SK-N-DZ (cell line): ENCODE measurements at places on chromosomes 16 and 17.

DNA sequence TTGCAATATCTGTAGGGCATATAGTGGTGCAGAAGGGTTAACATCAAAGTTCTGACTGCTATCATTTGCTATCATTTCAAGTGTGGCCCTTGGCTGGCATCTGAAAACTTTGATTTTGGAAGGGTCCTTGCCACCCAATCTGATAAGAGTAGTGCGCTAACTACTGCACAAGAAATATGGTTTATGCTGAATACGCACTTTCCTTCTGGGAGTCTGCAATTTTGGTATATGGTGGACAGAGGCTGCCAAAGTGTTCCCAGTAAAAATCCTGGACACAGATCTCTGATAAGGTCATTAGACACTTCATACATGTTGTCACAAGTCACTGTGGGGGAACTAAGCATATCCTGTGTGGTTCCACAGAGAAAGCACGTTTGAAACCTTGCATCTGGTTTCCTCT is 461.6 kb upstream of the CDH11 start:
- no peak for DNase-seq

GRCh38 chr16:22282254-22282892 is 14.8 kb upstream of the POLR3E start:
- DNase-seq, result no peak

DNA sequence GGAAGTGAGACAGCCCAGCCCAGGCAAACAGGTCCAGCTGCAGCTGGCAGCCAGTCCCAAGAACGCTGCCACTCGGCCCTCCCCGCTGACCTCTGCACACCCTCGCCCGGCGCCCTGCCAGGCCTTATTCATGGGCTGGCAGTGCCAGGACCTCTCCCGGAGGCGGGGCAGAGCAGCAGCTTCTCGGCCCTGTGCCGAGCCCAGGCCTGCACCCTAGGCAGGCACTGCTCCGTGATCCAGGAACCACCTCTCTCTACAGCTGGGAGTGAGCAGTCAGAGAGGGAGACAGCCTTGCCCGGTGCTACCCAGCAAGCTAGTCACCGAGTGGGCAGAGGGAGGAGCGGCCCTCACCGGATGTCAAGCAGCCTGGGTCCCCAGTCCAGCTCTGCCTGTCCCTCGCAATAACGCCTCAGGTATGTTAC is 79.9 kb upstream of the CBX4 start:
- DNase-seq, result no peak

GRCh38 chr17:10787306-10788045 is 16.4 kb downstream of the TMEM238L start:
- DNase-seq, result no peak

GRCh38 chr16:50879873-50880695 is 138.2 kb downstream of the CYLD start:
- no peak for DNase-seq

DNA sequence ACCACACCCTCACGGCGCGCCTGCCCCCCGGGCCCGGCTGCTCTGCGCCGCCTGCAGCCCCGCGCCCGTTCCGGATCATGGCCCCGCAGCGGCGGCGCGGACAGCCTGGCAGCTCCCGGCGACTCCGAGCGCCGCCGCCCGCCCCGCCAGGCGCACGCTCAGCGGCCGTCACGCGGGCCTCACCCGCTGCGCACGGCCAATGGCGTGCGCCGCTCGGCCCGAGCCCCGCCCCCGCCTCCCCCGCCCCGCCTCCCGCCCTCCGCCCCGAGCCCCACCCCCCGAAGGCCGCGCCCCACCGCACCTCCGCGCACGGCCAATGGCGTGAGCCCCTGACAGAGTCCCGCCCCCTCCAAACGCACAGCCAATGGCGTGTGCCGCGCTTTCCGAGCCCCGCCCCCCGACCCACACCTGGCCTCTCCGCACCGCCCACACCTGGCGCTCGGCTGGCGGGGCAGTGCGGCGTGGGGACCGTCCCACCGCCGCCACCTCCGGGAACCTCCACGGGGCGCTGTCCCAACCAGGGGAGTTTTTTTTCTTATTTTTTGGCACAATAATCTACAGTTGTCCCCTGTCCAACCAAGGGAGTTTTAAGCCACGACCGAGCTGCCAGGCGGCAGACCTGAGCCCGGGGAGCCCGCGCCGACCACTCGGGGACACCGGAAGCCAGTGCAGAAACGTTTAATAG is at the start of gene PCYT2:
Gene PCYT2 (minus strand): TSS at position 123 of the 685 bp plus-strand sequence. CDS start 44 bp downstream, at position 79.
- DNase-seq, result peak; percentile 83

DNA sequence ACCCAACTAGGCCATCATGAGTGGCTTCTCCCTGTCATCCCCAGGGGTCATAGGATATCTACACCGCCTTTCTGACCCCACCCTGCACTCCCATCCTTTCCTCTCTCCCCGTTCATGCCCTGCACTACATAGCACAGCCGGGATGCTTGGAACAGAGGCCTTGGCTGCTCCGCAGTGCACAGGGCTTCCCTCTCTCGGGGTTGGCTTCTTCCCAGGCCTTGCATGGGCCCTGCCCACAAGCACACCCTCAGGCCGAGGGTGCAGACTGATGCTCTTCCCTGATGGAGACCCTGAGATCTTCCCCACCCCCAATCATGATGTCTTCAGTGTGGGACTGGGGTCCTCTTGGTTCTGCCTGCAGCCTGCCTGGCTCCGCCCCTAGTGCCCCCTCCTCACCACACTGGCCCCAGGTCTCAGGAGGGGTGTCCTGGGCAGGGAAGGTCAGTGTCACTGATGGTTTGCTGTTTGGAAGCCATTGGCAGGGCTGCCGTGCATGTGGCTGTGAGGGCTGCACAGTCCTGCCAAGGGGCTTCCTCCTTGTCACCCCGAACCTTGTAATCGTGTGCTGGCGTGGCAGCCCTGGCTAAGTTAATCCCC is 14.3 kb upstream of the NAGLU start:
- no peak for DNase-seq

DNA sequence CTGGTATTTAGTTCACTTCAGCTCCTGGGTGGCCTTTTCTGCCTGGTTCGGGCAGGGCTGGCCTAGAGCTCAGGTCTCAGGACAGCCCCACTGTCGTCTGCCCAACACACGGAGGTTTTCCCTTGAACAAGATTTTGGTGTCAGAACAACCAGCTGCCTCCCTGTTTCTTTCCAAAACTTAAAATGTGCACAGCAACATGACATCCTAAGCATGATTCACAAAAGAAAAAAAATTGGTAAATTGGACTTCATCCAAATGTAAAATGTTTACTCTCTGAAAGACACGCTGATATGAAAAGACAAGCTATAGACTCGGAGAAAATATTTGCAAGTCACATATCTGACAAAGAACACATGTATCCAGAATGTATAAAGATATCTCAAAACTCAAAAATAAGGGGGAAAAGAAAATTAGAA is 197.8 kb upstream of the CHMP6 start:
- DNase-seq, result no peak

- DNase-seq, result no peak
These were observed 1406.0 kb upstream of the CDH8 start for GRCh38 chr16:63442246-63442645.

DNA sequence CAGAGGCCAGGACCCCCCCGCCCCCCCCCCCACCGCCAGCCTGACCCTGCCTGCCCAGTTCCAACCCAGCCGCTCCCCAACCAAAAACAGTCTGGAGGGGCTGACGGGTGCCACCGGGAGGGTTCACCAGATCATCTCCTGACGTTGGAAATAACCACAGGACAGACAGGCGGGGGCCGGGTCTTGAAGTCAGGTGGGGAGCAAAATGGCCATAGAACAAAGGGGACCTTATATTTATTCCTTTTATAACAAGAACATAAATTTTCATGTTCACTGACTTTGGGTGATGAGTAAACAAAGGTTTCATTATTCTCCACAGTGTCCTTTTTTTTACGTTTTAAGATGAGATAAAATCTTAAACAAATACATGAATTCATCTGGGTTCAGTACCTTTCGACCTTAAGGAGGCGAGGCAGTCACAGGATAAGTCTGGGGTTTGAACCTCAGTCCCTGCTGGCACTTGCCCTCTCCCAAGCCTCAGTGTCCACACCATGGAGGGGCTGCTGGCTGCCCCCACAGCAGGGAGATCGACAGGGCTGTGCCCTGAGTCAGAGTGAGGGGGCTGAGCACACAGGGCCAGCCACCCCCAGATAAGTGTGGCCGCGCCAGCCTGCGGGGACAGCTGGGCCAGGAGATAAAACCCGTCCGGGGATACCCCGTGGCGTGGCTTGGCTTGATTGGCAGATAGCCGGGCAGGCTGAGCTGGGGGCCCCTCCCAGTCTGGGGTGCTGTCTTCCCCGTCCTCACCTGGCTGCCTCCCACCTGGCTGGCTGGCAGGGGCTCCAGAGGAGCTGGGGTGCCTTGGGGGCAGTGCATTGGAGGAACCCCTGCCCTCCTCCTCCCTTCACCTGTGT is 15.0 kb downstream of the SLC7A5 start:
- no peak for DNase-seq

GRCh38 chr16:88511060-88511459 is 58.0 kb downstream of the ZFPM1 start:
- no peak for DNase-seq

GRCh38 chr17:80196652-80197051 is 23.5 kb downstream of the SGSH start:
- no peak for DNase-seq

- no peak for DNase-seq
These were observed 19.9 kb downstream of the MIS12 start for GRCh38 chr17:5506307-5506706.

- DNase-seq, result no peak
These were observed 76.4 kb downstream of the WWP2 start for GRCh38 chr16:69838489-69838888.

DNA sequence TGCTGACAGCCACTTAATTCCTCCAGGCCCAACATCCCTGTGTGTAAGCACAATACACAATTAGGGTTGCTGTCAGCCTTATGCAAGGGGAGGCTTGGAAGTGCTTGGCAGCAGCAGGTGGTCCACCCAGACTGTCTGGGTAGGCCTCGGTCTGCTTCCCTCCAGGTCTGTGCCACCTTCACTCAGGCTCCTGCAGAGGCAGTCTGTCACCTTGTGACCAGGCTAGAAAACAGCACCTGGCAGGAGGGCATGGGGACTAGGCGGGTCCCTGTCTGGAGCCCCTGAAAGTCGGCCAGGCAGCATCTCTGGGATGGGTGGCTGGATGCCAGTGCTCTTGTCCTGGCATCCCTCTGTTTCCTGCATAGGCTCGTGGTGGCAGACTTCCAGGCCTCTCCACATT is 578.1 kb downstream of the KCNJ18 start:
- no peak for DNase-seq

- DNase-seq, result no peak
These were observed 368.2 kb downstream of the SNX29 start for GRCh38 chr16:12344577-12345343.

GRCh38 chr16:87165885-87166284 is 151.3 kb downstream of the C16orf95 start:
- no peak for DNase-seq

DNA sequence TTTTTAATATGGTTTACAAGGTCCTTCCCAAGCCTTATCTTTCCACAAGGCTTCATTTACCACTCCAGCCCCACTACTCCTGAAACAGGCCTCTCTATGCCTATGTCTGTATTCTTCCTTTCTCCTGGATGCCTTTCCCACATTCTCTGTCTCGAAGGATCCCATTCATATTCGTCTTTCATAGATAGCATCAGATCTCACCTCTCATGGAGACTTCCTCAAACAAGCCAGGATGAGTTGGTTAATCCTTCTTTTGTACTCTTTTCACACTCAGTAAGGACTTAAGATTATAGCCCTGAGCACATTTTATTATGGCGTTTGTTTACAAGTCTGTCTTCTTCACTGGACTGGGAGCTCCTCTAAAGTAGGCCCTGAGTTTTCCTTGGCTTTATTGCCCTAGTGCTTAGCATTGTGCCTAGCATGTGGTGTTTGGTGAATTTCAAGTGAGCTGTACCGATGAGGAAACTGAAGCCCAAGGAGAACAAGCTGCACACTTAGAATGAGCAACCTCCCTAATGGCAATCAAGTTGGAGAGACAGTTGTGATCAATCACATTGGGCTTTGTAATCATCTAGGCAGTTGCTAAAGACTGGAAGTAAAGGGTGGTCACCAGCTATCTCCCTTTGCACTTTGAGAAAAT is 10.0 kb upstream of the TBX4 start:
- DNase-seq, result no peak

DNA sequence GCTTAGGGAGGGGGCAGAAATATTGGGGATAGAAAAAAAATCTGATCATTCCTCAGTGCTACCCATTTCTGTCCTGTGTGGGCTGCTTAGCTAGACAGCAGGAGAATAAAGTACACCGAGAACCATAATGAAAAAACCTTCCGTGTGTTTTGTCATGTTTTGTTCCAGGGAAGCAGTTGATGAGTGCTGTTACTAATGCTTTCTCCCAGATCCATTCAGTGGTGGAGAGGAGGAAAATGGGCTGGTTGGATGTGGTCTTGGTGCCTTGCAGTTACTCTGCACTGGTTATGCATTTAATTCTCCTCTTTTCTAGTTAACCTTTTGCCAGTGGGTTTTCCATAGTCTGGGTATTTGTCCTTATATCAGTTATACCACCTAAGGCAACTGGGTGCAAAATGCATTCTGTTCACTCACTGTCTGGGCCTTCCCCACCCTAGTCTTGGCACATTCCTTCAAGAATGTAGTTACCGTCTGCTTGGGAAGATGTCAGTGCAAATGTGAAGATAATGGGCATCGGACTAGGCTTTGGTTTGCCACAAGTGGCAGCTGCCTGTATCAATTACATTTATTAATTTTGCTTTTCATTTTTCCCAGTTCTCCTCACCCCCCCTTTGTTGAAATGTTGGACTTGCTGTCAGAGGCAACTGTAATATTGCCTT is 9.3 kb upstream of the TBKBP1 start:
- DNase-seq, result no peak
